H4 (cell line): ENCODE measurements at places on chromosomes 16 and 17. TPM values are rescaled to one million over a fixed set of nuclear protein-coding genes. Genes with fewer than 3 reads are reported as not detected.

Gene EPN2
- total RNA-seq = 10.0 and 27.5 TPM in 2 replicates

GRCh38 chr17:36184023-36184765 is 7.8 kb upstream of the TBC1D3B start:
- no peak for DNase-seq

GRCh38 chr16:3401719-3402397 is 843 bp downstream of the ZNF174 start:
- DNase-seq = no peak

- DNase-seq = no peak
Measured at GRCh38 chr16:85445064-85445778, 167.9 kb upstream of the GSE1 start.

Gene HYDIN
- total RNA-seq = 0.15 and 0.64 TPM in 2 replicates

DNA sequence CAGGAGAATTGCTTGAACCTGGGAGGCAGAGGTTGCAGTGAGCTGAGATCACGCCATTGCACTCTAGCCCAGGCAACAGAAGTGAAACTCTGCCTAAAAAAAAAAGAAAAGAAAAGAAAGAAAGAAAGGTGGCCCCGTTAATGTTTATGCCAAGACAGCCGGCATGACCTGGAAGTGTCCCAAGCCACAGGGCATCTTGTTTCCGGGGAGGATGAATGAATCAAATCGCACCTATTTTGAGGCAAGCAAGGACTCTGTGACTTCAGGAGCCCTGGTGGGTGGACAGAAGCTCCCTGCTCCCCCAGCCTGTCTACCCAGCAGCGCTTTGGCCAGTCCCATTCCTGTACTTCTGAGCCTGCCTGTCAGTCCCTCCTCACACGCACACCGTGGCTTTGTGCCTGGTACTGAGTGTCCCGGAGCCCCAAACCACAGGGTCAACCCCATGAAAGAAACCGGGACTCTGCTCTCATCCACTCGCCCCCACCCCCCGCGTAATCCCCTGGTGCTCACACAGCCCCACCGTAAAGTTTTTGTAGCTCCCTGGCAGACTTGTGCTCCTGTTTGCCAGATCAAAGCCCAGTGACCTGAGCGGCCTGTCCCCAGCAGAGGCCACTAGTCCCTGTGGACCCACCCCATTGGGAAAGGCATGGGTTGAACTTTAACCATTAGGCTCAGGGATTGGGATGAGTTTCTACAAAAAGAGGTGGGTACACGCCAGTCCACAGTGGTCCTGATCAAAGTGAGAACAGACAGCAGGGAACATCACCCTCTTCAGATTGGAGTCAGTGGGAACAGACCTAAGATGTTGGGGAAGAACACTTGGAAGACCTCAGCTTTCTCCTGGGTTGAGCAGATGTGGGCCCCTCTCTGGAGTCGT is 19.3 kb downstream of the CD2BP2 start:
- DNase-seq = peak; percentile 50

DNA sequence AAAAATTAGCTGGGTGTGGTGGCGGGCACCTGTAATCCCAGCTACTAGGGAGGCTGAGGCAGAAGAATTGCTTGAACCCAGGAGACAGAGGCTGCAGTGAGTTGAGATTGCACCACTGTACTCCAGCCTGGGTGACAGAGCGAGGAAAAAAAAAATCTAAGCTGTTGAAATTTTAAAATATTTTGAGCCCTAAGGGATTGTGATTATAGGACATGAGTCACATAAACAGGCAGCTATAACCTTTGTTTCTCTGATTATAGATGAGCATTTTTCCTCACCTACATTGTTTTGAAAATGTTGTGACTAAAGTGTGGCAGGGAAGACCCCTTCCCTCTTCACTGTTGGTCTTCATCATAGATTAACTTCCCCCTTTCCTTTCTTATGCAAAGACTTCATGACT is 135.5 kb downstream of the MGAT5B start:
- no peak for DNase-seq

Gene TMEM220
- total RNA-seq = not detected in 2 replicates

DNA sequence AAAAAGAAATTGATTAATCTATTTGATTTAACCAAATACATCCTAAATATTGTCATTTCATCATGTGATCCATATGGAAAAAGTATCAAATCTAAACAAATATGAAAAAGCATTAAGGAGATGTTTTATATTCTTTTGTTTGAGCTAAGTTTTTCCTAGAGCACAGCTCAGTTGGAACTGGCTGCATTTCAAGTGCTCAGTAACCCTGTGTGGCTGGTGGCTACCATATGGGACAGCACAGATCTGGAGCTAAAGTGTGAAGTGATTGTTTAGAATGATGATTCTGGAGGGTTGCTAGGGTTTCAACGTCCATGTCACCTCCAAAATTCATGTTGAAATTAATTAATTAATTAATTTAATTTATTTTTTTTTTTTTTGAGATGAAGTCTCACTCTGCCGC is 137.5 kb downstream of the XYLT1 start:
- DNase-seq = no peak

DNA sequence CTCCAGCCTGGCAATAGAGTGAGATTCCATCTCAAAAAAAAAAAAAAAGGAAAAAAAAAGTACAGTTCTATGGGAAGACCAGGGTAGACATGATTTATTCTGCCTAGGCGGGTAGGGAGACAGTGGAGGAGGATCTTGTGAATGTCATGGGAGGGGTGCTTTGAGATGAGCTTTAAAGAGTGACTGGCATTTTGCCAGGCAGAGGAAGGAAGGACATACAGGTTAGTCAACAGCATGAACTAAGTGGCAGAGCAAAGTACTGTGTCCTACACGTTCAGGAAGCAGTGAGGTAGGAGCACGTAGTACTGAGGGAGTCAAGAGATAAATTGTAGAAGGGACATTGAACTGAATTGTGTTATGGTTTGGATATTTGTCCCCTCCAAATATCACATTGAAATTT is 451.5 kb downstream of the TOX3 start:
- no peak for DNase-seq
